NCI-H1105 treated with DMSO at 0.1 percent for 48 hours (cell line): ENCODE measurements at places on chromosomes 3 and 15.
A peak's percentile ranks its signal among the peaks of the same experiment; 100 is the strongest.

- DNase-seq = peak; percentile 81
These were observed 10.0 kb downstream of the EIF2B5 start for GRCh38 chr3:184145111-184145524.

GRCh38 chr3:20141851-20142250 is 44.2 kb downstream of the SGO1 start:
- peak; percentile 4 for DNase-seq

DNA sequence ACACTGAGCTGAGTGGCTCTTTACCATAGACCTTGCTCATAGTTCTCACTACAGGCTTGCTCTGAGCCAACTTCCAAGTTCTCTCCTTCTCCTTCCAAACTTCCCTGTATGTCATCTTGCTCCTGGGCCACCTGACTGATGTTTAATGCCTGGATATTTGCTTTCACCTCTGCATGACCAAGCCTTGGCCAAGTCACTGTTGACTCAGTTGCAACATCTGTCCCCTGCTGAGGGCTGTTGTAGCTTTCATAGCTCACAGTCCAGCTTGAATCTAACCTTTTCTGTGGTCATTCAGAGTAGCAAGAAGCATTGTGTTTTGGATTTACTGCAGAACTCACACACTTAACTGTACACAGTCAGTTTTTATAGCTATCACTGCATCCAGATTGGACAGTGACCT is 171.8 kb upstream of the ROPN1 start:
- DNase-seq = no peak

- DNase-seq = no peak
These were observed 106.9 kb upstream of the TLE3 start for GRCh38 chr15:70204652-70205051.

DNA sequence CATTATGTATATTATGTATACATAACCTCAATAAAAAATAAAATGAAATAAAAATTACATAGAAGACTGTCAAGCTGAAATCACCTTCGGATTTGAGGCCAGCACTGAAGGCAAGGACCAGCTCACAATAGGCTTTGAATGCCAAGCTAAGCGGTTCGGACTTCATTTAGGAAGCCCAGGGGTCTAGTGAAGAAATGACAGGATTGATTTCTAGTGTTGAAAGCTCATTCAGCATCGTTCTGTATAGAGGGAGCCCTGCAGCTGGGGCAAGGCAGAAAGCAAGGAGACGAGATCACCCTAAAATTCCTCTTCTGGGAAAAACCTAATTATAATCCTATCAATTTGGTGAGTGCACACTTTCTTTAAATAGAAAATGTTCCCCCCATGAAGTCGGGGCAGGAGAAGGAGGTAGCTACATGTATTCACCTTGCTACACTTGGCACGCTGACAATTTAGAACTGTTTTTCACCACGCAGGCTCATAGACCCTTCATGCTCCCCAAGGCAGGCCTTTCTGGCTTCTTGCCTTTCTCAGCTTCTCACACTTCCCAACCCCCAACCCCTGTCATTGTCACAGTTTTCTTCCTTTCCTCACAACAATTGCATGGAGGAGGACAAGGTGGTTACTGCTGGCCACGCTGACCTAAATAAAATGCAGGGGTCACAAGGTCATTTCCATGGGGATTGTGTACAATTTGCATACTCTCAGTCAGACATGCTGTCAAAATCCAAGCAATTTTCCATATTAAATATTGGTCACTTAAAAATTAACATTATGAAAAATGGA is 44.4 kb upstream of the SSR3 start:
- DNase-seq = no peak
